Left ventricle myocardium superior (tissue), 1 donor: ENCODE measurements at places on chromosomes 2 and 18.

DNA sequence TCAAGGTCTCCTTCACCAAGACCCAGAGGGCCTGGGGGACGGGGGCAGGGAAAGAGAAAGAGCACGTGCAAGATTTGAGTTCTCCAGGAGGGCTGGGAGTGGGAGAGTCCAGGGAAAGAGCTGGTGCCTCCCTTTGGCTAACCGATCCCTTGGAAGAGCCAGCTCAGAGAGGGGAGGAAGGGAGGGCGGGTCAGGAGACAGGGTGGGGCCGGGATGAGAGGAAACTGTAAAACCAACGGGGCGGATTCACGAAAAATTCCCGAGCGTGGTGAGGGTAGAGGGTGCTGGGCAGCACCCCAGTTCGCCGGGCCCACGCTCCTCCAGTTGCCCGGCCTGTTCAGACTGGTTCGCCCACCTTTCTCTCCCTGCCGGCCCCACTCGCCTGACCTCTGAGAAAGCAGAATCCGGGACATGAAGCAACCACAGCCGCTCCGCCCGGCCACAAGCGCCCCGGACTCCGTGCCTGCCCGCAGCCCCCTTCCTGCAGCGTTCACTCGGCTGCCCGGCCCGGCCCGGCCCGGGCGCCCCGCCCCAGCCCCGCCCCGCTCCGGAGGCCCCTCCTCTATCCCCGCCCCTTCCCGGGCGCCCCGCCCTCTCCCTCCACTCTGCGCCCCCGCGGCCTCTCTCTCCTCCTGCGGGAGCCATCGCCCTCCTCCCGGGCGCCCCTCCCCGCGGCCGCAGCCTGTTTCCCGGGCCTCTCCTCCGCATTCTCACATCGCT, 230.9 kb upstream of the SMAD2 start:
- peak; percentile 91 for DNase-seq

- DNase-seq: no peak
These were observed 88.0 kb downstream of the SOCS6 start for GRCh38 chr18:70376914-70377258.

GRCh38 chr18:76134628-76135027, 360.4 kb downstream of the ZNF516 start:
- no peak for DNase-seq

DNA sequence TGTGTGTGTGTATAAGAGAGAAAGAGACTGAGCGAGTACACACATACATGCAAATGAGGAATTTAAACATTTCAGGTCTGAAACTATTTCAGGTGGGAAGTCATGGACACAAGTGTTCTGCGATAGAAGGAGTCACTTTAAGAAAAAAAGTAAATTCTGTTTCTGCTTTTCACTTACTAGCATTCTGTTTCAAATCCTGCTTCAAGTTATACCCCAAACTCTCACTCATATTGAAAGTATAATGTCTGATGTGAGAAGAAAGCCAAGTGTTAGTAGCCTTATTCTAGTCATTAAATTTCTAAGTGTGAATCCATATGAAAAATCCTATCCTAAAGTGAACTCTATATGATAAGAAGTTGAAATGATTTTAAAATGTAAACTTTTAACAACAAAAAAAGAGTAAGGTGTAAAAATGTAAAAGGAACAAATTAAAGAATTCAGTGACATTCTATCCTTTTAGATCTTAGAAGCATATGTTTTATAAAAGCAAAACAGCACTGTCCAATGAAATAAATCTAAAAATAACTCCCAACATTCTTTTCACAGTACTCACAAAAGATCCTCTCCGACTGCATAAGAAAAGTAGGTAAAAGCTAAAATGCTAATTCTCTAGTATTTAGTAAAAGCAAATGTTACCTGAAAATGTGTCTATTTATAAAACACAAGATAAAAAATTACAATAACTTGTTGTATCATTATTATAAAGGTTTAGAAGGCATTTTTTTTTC, 570.6 kb downstream of the ZEB2 start:
- no peak for DNase-seq

- no peak for DNase-seq
These were observed 62.0 kb upstream of the ANKRD44 start for GRCh38 chr2:197372592-197372991.

DNA sequence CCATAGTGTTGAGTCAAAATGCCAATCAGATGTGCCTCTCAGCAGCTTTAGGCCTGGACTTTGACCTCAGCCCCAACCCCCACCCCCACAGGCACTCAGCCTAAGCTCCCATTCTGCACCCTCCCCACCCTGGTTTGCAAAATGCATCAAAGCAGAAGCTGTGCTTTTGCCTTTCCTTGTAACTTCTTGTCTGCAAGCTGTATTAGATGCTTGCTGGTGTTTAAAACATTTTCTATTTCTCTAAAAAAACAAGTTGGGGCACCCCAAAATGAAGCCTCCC, 26.6 kb upstream of the STEAP3 start:
- no peak for DNase-seq

- no peak for DNase-seq
These were observed 201.1 kb downstream of the ACTR3 start for GRCh38 chr2:114091010-114091409.

DNA sequence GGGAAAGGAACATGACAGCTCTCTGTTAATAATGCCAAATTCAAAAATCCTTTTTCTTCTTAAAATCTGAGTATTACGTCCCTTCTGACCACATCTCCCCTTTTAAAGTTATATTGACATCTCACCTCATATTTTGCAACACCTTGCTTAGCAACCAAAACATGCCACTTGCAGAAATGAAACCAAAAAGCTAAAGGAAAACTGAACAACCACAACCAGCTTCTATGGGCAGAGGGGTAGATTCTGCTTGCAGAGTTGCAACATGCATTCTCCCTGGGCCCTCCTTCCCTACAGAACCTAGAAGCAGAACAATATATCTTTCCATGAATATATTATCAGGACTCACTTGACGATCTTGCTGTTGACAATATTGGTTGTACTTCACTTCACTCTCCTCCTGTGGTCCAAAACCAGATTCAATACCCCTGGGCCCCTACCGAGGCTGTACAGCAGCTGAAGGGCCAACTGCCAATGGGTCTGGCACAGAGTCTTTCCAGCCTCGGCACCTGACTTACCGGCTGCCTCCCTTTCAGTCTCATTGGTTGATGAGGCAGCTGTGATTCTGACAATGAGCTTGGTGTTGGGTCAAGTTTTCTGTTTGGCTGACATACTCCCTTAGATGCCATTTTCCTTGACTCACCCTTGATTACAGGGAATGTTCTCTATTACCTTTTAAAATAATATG, 616.6 kb downstream of the ZEB2 start:
- DNase-seq: no peak

- no peak for DNase-seq
These were observed 150.4 kb upstream of the ID2 start for GRCh38 chr2:8531481-8531880.

- no peak for DNase-seq
These were observed 108.9 kb downstream of the INHBB start for GRCh38 chr2:120454654-120455385.

GRCh38 chr2:43023791-43024514, 202.5 kb downstream of the ZFP36L2 start:
- no peak for DNase-seq

GRCh38 chr2:8244639-8245038, 437.2 kb upstream of the ID2 start:
- no peak for DNase-seq

DNA sequence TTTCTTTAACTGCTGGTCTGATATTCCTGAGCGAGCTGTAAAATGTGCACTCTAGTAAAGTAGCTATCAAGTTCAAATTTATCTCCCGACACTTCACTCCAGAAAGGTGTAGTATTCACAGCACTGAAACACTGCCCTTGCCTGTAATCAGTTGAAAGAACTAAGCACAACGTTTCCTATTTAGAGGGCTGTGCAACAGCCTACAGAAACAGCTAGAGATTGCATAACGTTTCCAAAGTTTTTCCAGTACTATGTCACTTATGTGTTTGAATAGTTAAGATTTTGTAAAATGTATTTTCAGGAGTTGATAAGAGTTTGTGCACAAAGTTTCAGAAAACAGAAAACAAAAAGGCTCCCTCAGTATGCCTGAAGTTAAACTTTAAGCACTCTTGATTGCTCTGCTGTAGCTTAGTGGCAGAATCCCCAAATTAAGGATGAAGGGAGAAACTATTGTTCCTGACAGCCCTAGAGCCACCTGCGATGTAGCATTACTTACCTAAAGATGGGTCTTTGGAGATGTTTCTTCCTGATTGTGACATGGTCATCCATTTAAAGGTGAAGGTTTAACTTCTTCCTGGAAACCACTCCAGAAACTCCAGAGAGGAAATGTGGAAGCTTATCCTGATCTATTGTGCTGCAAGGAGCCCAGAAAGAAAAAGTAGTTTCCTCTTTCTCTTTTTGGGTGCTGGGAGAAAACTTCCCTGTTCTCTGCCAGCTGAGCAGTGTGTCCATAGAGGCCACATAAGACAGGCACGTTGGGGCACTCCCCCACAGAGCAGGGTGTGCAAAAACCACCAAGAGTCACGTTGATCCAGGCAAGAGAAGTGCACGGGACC, 536 bp downstream of the PDE1A start:
- DNase-seq: peak; percentile 22

- no peak for DNase-seq
These were observed 1059.7 kb upstream of the ACVR2A start for GRCh38 chr2:146785101-146785500.

GRCh38 chr2:111049792-111050640, 70.7 kb upstream of the BCL2L11 start:
- no peak for DNase-seq

DNA sequence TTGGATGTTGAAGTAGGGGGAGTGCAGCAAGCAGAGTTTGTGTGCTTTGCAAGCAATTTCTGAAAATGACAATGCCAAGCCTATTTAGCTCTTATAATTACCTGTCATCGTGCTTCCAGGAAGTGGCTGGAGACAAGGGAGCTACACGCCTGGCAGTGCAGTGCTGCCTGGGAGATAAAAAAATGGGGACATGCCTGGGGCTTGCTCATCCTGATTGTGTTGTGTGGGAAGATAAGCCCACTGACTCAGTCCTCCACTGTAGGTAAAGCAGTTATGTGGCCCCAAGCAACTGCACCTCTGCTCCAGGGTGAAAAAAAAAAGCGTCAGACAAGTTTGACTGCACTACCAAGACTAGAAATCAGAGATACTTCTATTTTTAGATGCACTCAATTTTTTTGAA, 396.9 kb upstream of the NXPH2 start:
- DNase-seq: no peak

DNA sequence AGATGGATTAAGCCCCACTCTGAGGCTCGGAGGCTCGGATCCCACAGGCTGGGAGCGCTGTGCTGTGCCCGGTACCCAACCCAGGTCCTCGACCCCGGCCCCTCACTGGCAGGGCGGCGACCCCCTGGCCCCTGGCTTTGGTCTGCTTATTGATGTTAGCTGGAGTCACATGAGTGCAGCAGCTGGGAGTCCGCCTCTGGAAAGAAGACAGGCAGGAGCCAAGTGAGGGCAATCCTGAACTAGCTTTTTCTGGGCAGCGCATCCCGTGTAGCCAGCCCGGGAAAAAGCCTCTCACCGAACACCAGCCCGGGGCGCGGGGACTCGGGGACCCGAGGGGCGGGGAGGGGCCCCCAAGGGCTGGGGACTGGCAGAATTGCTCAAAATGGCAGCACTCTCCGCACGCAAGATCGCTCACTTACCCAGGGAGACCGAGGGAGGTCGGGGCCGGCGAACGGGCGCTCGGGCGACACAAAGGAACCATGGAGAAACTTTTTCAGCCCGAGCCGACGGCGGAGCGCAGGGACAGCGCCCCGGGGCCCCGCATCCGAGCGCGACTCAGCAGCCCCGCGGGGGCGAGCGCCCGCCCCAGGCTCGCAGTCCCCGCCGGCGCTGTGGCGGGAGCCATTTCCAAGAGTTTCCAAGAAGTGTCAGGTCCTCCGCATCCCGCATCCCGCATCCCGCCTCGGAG, 567 bp downstream of the TMEM200C start:
- DNase-seq: peak; percentile 30

DNA sequence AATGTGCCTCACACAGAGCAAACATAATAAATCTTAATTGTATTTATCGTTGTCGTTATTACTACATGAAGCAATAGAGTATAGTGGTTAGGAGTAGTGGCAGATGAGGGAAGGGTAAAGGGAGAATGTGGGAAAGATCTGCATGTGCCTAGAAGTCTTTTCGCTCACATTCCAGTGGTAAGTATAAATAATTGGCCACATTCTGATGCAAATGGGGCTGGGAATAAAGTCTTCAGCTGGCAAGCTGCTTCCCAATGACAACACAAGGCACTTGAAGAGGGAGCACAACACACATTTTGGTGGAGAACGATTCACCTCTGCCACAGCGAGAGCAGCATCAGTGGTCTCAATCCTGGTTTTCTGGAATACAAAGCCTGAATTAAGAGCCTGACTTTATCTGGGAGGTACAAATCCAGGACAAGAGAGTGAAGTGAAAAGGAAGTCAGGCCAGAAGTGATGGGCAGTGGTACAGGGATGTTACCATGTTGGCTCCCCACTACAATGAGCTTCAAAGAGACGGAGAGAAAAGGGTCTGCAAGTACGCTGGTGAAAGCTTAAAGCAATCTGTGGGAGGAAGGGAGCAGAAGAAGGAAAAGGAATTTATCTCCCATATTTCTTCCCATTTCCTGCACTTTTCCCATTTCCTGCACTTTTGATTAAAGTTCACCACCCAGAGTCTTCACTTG, 112.3 kb downstream of the ARHGAP15 start:
- no peak for DNase-seq

DNA sequence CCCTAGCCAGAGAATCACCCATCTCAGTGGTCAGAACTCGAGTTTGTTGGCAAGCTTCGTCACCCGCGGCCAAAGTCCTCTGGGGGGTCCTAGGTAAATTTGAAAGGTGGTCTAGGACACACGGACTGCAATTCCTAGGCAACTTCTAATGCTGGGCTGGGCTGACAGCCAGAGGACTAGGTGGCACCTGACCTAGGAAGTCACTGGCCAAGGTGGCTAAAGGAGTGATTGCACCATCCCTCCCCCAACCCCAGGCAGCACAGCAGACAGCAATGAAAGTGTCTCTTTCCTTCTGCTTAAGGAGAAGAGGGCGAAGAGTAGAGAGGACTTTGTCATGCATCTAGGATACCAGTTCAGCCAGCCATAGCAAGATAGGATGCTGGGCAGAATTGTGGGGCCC, 110.9 kb downstream of the CABYR start:
- DNase-seq: no peak

DNA sequence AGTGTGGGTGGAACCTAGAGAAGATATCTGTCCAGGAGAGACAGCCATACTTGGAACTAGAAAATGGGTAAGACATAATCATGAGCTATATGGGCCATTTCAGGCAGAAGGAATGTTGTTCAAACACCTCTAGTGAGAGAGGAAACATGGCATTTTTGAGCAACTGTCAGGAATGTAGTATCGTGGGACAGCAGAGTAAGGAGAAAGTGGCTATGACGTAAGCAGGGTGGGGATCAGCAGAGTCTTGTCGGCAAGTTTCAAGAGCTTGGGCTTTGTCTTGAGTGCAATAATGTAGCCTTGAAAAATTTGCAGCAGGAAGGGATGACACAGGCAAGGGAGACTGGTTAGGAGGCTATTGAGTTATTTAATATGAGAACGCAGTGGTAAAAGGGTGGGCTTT, 20.4 kb downstream of the SERPINB7 start:
- no peak for DNase-seq

- DNase-seq: peak; percentile 75
These were observed at the start of gene ZBTB7C for GRCh38 chr18:48408727-48409590. TSS of gene ZBTB7C (minus strand) at chr18:48409383.
